ENCODE measurements at places on chromosomes 12 and 14.

DNA sequence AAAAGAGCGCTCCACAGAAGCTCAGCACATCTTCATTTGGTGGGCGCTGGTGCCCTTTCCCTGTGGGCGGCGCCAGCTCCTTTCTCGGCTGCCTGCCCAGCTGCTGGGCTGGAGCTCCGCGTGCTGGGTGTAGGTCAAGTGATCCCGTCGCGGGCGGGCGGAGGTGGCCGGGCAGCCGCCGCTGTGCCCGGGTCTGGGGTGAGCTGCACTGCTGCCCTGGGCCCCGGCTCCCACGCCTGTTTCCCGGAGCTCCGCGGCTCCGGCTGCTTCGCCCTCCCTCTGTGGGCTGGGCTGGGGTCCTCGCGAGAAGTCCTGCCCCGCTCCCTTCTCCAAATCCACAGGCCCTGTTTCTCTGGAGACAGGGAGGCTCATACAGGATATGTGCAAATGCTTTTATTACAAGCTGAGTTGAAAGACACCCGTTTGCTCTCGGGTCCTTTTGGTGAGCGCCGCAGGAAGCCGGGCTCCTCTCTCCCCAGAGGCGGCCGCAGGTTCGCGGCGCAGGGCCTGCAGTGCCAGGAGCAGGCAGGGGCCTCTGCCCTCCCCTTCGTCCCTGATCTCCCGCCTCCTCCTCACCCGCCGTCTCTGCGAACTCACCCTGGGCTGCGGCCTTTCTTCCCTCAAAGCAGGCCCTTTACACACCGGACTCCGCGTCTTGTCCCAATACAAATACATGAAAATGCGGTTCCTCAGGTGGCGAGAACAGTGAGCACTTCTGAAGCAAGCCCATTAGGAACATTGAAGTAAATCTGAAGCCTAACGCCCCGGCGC is 67.8 kb upstream of the CAPRIN2 start:
- DNase-seq, result peak; percentile 43

DNA sequence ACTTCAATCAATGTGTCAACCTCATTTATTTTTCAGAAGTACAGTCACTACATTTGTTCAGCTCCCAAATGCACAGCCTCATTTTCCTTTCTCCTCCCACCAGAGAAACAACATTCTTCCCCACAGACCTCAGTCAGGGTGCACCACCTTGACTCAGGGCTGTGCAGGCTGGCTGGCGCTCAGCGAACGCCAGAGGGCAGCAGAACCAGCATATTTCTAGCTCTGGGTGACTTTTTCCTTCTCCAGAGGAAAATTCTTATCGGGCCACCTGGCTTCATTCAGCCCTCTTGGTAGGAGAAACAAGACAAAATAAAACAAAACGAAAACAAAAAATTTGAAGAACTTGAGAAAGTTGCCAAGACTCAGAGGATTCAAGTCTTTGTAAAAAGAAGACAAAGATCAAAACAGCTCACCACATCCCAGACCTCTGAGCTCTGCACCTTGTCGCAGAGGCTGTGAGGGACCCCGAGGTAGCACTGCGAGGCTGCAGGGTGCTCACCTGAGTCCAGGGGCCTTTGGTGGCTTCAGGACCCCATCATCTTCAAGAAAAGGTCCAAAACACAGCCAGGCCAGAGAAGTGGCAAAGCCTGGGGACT is 33.7 kb downstream of the PAH start:
- DNase-seq, result peak; percentile 37

- no peak for DNase-seq
Measured at GRCh38 chr12:106045251-106045674, 93.5 kb downstream of the NUAK1 start.

GRCh38 chr12:132129007-132129406 is 15.1 kb downstream of the DDX51 start:
- no peak for DNase-seq

- no peak for DNase-seq
Measured at GRCh38 chr12:26878661-26879119, 45.7 kb upstream of the ITPR2 start.

DNA sequence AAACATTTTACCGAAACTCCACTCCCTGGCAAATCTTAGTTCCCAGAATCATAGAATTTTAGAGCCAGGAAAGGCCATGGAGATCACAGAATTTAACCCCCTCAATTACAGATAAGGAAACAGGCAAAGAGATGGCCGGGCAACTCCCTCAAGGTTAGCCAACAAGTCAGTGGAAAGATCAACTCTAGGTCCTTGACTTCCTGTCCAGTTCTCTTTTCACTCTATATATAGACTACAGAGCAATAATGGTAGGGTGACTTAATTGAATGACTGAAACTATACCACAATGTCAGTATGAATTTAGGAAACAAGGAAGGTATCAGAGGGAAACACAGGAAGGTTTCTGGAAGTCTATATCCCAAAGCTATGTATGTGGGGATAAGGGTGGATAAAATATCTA is 11.6 kb downstream of the OXA1L start:
- no peak for DNase-seq

- no peak for DNase-seq
Measured at GRCh38 chr14:45716572-45716971, 463.6 kb upstream of the MIS18BP1 start.

DNA sequence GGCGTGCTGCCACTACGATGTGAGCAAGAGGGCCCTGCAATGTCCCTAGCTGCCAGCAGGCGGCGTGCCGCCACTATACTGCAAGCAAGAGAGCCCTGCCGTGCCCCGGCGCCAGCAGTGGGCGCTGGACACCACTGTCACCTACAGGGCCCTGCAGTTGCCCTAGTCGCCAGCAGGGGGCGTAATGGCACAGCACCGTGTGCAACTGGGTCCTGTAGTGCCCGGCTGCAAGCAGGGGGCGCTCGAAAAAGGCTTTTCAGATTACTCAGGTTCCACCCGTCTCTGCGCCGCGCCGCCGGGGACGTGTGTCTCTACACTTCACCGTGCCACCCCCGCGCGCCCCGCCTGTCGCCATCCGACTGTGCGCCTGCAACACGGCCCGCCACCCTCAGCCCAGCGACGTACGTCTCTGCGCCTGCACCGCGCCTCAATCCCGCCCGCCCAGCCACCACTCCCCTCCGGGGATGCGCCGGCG is 1356.9 kb downstream of the TMEM121 start:
- peak; percentile 13 for DNase-seq

- no peak for DNase-seq
Measured at GRCh38 chr12:79451365-79451764, 239.4 kb downstream of the PAWR start.

GRCh38 chr12:50104417-50105366 is 884 bp downstream of the GPD1 start:
- no peak for DNase-seq

GRCh38 chr12:12182703-12183365 is 84.0 kb downstream of the LRP6 start:
- no peak for DNase-seq

DNA sequence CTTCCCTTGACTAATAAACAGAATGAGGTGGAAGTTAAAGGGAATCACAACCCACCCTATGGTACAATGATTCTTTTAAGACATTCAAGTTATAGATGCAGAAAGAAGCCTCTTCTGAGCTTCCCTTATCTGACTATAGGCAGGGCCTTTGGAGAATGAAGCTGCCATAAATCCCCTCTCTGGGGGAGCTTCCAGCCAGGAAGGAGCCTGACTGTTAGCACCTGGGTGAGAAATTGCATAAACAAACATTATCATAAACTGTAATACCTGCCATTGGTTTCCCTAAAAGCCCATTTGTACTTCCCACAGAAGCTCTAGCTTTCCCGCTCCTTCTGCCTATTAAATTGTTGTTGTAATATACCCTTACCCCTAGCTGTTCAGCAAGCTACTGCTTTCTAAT is 81.3 kb upstream of the RESF1 start:
- DNase-seq, result no peak

GRCh38 chr12:54660320-54660962 is 12.3 kb upstream of the DCD start:
- DNase-seq, result no peak

DNA sequence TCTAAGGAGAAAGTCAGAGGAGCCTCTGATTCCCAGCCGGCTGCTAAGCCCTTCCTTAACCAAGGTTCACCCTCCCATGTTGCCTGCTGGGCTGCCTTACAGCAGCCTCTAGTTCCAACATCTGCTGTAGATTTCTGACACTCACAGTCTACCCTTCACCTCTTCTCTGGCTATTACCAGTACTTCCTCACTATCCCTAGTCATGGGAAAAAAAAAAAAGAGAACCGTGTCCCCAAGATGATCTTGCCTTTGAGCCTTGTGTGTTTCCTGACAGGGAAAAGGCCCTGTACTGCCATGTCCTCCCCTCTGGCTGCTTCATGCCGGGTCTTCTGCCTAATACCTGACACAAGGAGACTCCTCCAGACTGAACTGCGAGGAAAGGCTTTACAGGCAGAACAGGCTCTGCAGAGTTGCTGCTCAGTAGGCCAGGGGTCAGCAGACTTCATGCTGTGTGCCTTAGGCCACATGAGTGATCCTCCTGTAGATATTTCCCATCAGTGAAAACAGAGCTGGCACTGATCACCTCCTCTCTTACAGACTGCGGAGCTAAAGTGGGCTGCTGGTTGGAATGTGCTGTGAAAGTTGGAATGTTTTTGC is 46.8 kb downstream of the PRKCH start:
- no peak for DNase-seq

- DNase-seq, result no peak
Measured at GRCh38 chr12:68234140-68234539, 8.5 kb upstream of the IL26 start.

DNA sequence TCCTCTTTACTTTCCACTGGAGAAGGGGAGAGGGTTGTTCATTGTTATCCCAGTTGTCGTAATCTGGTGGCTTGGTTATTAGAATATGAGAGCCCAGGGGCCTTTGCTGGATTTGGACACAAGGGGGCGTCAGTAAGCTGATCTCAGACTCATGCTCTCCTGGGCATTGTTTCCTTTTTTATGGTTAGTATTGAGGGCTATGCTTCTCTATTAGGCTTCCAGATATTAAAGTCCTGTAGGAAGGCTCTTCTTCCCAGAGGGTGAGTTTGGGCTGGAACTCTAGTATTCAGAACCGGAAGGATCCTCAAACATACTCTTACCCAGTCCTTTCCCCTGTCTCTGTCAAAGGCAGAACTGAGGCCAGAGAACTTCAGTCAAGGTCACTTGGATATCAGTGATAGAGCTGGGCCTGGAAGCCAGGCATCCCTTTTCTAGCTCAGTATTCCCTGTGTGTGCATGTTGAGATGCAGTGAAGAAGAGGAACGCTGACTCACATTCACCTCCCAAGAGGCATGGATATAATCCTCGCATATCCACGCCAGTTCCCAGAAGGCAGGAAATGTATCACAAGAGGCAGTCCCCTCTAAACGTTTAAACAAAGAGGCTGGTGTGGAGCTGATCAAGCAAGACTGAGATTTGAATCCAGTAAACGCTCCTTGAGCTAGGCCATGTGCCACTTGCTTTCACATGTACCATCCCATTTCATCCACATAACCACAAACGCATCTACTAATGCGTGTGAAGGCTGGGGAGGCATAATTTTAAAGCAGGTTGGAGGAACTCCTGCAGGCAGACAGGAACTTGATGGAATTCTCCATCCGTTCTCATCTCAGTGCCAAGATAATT is 41.6 kb downstream of the UBE3B start:
- DNase-seq, result peak; percentile 67

- DNase-seq, result no peak
Measured at GRCh38 chr12:107377596-107378385, 284.4 kb upstream of the CRY1 start.

GRCh38 chr12:52005903-52006703 is 643 bp upstream of the TAMALIN start:
- peak; percentile 10 for DNase-seq

GRCh38 chr14:101593411-101594238 is 32.3 kb downstream of the DIO3 start:
- DNase-seq, result no peak

GRCh38 chr14:38336298-38336697 is 80.4 kb upstream of the CLEC14A start:
- no peak for DNase-seq

GRCh38 chr12:110917467-110917866 is 2.9 kb downstream of the MYL2 start:
- DNase-seq, result no peak

DNA sequence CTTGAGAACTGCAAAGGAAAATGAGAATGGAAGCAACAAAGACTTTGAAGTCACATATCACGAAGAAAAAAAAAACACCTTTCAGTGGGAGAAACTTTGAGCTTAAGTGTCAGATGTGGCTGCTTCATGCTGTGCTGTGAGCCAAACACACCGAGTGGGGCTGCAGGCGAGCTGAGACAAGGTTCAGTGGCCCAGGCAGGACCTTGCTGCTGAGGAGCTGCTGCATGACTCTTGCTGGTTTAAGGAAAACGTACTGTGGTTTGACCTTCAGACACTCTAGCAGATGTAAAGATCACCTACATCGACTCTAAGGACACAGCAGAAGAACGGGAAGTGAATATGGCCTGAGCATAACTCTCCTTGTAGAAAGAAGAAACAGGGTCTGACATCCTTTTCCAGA is 118.1 kb upstream of the OR4E1 start:
- DNase-seq, result peak; percentile 14

GRCh38 chr12:110244372-110244771 is 36.7 kb upstream of the ATP2A2 start:
- no peak for DNase-seq

DNA sequence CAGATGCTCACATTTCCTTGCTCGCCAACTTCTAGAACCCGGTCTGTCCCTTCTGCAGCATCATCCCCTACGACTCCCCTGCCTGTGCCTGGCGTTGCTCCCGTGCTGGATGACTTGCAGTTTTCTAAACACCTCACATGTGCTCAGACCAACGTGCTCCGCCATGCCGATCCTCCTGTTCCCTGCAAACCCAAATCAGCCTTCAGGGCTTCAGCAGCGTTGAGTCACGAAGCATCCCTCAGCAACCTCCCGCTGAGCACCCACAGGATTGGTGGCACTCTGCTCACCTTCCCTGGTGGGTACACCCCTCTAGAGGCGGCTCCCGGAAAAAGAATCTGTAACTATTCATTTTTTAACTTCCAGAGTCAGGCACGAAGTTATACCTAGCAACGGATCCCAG is 2.8 kb upstream of the PIWIL1 start:
- DNase-seq, result no peak

- DNase-seq, result peak; percentile 24
Measured at GRCh38 chr12:6069437-6070093, 54.9 kb downstream of the VWF start.

DNA sequence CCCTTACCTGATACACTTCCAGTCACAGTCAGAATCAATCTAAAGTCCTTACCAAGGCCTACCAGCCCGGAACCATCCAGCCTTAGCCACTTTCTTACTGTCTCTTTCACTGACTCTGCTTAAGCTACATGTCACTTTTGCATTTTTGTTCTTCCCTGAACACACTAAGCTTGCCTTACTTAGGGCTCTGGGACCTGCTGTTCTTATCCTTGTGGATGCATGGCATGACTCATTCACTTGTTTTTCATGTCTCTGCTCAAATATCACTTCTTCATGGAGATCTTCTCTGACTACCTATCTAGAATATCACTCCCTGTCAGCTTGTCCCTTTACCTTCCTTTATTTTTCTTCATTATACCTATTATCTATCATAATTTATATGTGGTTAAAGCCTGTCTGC is 65.6 kb upstream of the ZDHHC17 start:
- DNase-seq, result no peak

DNA sequence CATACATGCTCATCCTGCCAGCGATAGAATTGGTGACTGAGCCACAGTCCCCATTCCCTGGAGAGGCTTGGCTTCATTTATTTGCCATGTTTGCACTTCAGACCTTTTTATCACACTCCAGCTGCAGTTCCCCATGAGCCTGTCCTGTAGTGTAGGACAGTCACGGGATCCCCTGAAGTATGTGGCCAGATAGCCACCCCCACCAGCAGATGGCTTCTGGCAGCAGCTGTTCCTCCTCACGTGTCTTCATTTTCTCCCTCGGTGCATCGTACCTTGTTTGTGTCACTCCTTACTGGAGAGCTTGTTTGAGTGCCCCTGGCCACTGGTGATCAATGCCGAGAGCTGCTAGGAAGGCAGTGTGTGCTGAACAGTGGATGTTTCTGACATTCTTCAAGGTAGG is 40.2 kb downstream of the UBE3B start:
- no peak for DNase-seq
